ENCODE measurements at places on chromosomes 6 and 20. TPM values are rescaled to one million over a fixed set of nuclear protein-coding genes. Genes with fewer than 3 reads are reported as not detected.

Gene BCAS4
- polyA plus RNA-seq = 37.6 TPM

Gene STX11
- not detected for polyA plus RNA-seq

Gene DEFB132
- polyA plus RNA-seq = not detected

Gene CDH4
- 32.0 TPM for polyA plus RNA-seq

Gene FKBP1C
- not detected for polyA plus RNA-seq

Gene MARCKS
- 369 TPM for polyA plus RNA-seq

Gene FAM184A
- 41.9 TPM for polyA plus RNA-seq

Gene ME1
- polyA plus RNA-seq = not detected

Gene CALHM4
- 0.66 TPM for polyA plus RNA-seq

Gene MYLK4
- polyA plus RNA-seq = 1.2 TPM

Gene LY6G6D
- polyA plus RNA-seq = not detected

Gene SLC44A4
- 0.46 TPM for polyA plus RNA-seq

Gene LAMA4
- 0.69 TPM for polyA plus RNA-seq

Gene OARD1
- 38.7 TPM for polyA plus RNA-seq

Gene PI3
- not detected for polyA plus RNA-seq

Gene SLC17A3
- not detected for polyA plus RNA-seq

Gene LIN28B
- polyA plus RNA-seq = 19.1 TPM

Gene PLN
- not detected for polyA plus RNA-seq

Gene ELOVL4
- polyA plus RNA-seq = 47.9 TPM
